CD4-positive, alpha-beta T cell treated with Interleukin-2 at 100 ng/mL for 4 hours (primary cell): ENCODE measurements at places on chromosomes 11 and 22.

DNA sequence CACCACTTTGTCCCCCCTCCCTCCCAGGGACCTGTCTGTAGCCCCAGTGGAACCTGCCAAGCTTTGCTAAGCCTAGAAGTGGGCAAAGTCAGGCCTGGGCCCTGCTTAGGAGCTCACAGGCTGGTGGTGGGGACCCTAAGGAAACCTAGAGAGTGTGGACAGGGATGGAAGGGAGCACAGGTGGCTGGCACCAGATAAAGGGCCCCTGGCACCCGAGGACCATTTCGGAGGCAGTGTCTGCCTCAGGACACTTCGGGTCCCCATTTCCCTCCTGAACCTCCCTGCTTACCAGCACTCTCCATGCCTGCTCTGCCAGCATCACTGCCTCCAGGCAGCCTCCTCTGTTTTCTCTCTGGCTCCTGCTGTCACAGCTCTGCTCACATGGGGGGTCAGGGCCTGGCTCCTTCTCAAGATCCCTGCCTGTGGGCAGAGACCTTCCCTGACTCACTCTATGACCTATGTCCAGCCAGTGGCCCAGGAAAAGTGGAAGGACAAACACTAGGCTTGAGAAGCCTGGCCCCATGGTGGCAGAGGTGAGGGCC is 13.6 kb upstream of the OMP start:
- DNase-seq: no peak

GRCh38 chr11:101866619-101867491 is 48.0 kb upstream of the CEP126 start:
- DNase-seq: no peak

- DNase-seq: no peak
These were observed 650.8 kb upstream of the KIRREL3 start for GRCh38 chr11:127651175-127651887.

DNA sequence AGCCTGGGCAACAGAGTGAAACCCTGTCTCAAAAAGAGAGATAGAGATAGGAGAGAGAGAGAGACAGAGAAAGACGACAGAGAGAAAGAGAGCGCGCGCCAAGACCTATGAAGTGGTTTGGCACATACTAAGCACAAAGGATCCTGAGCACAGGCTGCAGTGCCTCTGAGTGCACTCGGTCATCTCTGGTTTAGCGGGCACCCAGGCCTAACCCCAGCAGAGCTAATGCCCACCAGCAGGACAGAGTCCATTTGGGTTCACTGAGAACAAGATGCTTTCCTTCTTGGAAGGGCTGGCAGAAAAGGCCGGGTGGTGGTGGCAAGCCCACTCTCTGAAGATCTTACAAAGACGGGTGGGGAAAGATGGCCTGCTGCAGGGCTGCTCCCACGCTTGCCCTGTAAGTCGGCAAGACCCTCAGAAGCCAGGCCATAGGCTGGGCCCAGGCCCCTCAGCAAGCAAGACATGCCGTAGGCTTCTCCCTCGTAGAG is 3.3 kb downstream of the SCARF2 start:
- DNase-seq: no peak

- no peak for DNase-seq
These were observed 7.6 kb upstream of the ASCL2 start for GRCh38 chr11:2277933-2278523.

DNA sequence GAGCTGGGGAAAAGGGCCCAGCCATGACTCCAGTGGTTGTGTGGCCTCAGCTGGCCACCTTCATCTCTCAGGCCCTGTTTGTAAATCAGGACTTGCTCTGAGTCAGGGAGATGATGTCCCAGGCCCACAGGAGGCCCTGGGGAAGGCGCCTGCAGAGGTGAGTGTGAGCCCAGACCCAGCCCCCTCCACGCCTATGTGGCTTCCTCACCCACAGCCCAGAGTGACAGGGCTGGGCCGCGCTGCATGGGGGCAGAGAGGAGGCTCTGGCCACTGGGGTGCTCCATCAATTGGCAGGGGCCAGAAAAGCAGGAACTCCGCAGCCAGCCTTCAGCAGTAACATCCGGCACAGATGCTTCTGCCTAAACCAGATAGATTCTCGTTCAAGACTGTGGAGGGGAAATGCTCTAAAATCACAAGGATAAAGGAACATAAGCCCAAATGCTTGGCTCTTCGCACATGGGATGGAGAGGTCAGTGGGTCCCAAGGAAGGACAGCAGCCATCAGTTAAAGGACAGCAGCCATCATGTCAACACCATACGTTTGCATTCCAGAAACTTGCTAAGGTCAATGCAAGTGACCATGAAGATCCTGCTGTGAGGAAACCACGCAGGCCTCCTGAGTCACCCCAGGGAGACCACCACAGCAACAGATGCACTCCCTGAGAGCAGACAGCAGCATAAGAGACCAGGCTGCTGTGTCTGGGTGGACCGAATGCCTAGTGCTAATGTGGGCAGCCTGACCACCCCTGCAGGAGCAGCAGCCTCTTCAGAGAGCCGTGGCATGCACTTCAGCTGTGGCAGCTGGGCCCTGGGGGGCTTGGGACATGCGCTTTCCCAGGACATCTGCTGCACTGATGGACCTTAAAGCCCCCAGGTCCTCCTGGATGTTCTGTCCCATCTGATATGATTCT is 28.3 kb downstream of the OSBPL5 start:
- DNase-seq: peak; percentile 10

DNA sequence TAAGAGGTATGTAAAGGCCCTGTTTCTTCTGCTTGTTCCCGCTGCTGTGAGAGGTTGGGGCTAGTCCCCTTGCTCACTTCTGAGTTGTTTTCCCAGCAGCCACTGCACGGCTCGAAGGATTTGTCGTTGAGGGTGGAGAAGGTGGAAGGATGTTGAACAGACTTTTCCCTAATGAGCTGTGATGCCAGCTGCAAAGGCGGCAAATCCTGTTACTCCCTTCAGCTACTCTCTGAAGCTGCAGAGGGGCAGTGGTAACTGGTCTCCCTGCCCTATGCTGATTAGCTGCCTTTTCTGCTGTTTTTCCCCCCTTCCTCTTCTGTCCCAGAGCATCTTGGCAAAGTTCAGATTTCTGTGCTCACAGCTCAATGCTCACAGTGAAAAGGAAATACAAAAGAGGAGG is 90.4 kb upstream of the SLC25A18 start:
- DNase-seq: no peak

DNA sequence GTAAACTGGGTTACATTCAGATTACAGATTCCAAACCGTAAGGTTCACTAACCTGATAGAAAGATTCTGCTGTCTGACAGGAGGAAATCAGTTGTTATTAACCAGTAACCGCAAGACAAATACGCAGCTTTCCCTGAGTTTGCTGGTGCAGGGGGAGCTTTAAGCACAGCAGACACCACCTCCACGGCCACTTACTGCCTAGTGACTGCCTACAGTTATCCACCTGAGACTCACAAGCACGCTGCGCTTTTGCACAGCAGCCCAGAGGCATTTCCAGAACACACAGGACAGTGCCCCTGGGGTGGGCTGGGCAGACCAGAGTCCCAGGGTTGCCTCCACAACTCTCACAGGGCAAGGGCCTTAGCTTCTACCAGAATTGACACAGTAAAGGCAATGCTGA is 90.9 kb downstream of the CTTN start:
- DNase-seq: no peak

- DNase-seq: no peak
These were observed 4.1 kb downstream of the MIOX start for GRCh38 chr22:50490531-50491308.

DNA sequence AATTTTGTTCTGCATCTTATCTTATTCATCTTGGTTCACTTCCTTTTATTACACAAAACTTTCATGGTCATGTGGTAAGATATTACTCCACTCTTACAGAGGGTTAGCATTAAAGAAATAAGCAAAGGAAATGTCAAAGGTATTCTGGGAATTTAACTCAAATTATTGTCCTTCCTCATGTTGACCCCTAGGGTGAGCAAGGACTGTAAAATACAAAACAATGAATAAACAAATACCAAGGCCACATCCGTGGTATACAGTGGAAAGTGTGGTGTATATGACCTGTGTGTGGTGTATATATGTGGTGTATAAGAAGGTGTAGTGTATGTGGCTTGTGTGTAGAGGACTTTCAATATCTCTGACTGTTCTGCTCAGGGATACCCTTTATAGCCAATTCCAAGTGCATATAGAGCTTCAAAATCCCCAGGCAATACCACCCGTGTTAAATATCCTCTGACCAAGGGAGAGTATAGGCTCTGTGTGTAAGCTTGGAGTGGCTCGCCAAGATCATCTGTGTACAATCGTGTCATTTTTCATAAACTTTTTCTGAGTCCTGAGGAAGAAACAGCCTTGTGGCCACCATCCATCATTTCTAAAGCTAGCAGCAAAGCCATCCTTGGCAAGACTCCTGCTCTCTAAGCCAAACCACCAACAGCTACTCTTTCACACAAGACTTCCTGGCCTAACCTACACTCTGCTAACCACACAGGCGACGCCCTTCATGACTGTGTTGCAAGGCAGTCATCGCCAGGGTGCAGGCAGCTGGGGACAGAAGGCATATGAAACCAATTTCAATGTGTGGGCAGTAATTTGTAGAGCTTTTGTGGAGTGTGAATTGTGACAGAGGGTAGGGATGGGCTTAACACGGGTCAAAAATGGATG is 548.0 kb downstream of the ETS1 start:
- peak; percentile 87 for DNase-seq

DNA sequence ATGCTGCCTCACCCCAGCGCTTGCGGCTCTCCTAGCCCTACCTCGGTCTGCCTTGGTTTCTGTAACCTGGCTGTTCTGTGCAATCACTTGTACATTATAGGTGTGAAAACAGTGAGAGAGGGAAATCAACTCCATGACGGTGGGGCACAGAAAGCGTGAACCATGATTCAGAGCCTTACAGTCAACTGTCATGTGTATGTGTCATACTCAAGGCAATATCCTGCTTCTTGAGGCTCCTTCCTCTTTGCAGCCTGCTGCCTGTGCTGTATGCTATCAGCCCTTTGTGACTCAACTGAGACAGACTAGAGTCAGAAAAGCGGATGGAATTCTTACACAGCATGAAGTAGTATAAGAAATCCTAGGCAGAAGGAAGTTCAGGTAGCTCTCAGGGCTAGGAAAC is 2.1 kb downstream of the NRIP3 start:
- DNase-seq: peak; percentile 56

GRCh38 chr11:132639986-132640385 is 892.3 kb downstream of the OPCML start:
- DNase-seq: no peak

DNA sequence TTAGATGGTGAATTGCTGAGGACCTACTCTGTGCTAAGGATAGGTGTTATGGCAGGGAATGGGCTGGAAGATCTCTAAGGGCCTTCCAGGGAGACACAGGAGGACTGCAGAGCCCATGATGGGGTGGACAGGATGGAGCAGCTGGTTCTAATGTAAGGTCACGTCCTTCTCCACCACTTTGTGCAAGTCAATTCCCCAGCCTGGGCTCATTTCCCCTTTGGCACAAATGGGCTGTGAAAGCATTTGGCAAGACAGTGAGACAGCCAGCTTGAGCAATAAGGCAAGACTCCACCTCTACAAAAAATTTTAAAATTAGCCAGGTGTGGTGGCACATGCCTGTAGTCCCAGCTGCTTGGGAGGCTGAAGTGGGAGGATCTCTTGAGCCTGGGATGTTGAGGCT is 81.4 kb upstream of the THY1 start:
- no peak for DNase-seq

- DNase-seq: no peak
These were observed 14.0 kb downstream of the P4HA3 start for GRCh38 chr11:74297484-74297883.

- DNase-seq: no peak
These were observed 260.4 kb upstream of the ARHGAP20 start for GRCh38 chr11:110972640-110973039.

DNA sequence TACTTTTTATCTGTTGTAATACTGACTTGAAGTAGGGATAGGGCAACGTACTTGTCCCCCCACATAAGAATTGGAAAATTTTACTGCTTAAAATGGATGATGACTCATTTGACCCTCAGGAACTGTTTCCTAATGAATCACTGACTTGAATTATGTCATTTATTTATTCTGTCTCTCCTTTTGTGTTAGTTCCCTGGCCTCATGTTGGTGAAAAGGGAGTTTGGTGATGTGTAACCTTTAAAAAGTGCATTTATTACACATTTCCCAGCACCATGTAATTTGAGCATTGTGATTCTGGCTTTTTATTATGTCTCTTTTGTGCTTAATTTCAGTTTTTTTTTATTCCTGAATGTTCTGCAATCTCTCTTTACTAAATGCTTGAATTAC is 20.3 kb upstream of the PGM2L1 start:
- no peak for DNase-seq

DNA sequence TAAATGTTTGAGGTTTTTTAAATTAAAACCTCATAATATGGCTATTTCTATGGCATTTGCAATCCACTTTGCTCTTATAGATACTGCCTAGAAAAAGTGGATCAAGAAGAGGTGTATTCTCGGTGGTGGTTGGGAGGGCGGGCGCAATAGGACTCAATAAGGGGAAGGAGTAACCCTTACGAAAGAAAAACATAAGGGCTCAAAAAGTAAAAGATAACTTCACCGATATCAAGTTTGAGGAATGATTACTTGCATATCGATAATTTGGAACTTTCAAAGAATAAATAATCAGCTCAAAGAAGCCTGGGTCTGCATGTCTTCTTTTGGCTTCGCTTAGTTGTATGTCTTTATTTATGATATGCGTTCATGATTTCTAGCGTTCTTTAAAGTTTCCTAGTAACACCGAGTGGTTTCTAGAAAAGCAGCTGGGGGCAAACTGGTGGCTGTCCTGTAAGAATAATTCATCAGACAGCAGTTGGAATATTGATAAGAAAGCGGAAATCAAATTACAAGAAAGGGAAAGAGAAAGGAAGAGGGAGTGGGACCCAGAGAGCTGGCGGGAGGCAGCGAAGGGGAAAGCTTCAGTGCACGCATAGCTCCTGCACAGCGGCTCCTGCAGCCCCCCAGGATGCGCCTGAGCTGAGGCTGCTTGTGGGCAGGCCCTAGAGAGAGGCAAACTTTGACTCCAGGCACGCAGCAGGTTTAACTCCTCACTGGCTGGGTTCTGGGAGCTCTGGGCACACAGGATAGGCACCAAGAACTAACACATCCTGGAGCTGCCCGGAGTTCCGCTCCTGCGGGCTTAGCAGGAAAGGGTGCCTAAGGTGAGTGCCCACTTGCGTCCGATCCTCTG is 9.1 kb upstream of the FLI1 start:
- DNase-seq: no peak

- DNase-seq: no peak
These were observed 190.2 kb downstream of the SWAP70 start for GRCh38 chr11:9853929-9854552.

- DNase-seq: no peak
These were observed 66.9 kb downstream of the BCR start for GRCh38 chr22:23246982-23247766.

GRCh38 chr11:2981130-2981529 is 11.0 kb downstream of the NAP1L4 start:
- no peak for DNase-seq

DNA sequence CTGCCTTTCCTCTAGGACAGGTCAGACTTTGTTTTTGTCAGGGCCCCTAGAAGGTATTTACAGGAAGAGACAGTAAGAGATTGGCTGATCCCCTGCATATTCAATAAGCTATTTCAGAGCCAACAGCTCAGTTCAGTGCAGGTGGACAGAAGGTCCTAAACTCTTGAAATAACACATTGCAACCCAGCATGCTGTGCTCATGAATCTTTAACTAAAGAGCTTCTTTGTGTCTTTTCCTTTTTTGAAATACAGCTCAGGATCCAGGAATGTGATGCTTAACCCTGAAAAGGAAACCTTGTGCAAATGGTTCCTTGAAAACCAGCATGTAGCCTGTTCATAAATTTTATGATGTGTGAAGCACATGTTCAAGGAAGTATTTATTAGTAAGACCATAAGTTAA is 43.9 kb downstream of the BBOX1 start:
- no peak for DNase-seq

- DNase-seq: no peak
These were observed 320.1 kb downstream of the OPCML start for GRCh38 chr11:133212201-133212600.
